ENCODE measurements at places on chromosomes 4 and X.

GRCh38 chrX:14927401-14927800 is 54.2 kb downstream of the MOSPD2 start:
- DNase-seq = no peak

DNA sequence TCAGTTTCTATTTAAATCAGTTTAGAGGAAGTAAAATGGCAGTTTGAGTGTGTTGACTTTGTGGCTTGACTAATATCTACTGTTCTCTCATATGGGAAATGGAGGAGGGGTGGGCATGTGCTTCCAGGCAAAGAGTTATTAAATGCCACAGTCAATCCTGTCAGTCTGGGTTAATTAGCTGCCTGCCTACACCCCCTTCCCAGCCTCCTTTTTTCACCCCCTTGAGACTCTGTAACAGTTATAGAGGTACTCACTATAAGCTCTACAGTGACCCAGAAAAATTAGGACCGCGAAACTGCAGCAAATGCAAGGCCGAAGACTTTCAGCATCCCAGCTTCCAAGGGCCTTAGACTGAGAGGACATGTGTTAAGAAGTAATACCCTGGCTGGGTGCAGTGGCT is 165.2 kb downstream of the CORIN start:
- no peak for DNase-seq

- DNase-seq = no peak
Measured at GRCh38 chrX:74521961-74522751, 92.3 kb downstream of the RLIM start.

GRCh38 chr4:8915201-8916200 is 43.9 kb upstream of the HMX1 start:
- DNase-seq = no peak

- no peak for DNase-seq
Measured at GRCh38 chrX:138885886-138886285, 174.4 kb upstream of the FGF13 start.

DNA sequence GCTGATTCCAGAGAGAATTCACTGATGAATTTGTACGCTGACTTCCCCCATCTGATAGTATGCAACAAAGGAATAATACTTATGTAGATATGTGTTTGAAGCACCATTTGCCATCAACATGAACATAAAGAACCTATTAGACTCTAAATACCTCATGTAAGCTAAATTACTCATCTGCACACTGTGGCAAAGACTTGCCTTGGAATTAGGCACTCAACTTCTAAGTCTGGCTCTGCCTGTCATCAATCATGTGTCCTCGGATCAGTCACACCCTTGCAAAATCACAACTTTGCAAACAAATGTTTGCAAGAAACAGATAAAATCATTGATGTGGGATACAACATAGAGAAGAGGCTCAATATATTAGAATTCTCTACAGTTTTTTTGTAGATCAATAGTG is 169.9 kb upstream of the LDB2 start:
- DNase-seq = no peak

- DNase-seq = no peak
Measured at GRCh38 chrX:56308726-56309125, 76.6 kb downstream of the KLF8 start.

GRCh38 chr4:124111922-124112321 is 600.6 kb downstream of the ANKRD50 start:
- no peak for DNase-seq

GRCh38 chr4:169621731-169622492 is 1.5 kb downstream of the CLCN3 start:
- DNase-seq = no peak

- no peak for DNase-seq
Measured at GRCh38 chrX:48761674-48762471, at the start of gene GLOD5. Gene GLOD5, plus strand, starts transcription at chrX:48761747. Its CDS starts 44 bp downstream, at chrX:48761791.

DNA sequence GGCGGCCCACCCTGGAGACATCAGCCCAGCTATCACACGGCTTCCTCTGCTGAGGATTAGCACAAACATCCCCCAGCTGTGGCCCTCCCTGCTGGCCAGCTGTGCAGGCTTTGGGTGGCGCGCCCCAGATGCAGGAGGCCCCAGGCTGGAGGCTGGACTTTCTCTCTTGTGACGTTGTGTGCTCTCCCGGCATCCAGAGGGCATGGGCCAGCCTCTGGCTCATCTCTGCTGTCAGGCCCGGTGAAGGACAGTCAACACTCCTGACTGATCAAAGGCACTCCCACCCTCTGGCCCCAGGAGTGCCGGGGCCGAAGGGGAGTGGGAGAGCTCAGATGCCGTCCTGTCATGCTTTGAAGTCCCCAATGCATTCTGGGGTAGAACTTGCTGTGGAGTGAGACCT is 29.9 kb upstream of the PJA1 start:
- DNase-seq = no peak

DNA sequence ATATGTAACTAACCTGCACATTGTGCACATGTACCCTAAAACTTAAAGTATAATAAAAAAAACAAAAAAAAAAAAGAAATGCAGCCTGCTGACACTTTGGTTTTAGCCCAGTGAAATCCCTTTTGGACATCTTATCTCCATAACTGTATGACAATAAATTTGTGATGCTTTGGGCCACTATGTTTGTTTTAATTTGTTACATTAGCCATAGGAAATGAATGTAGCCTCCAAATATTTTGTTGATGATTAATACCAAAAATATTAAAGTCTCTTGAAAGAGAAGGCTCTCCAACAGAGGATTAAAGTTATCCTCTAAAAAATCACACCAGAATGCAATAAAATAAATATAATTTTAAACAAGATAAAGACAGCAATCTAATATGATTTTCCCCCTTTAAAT is 852.7 kb upstream of the SLIT2 start:
- no peak for DNase-seq

DNA sequence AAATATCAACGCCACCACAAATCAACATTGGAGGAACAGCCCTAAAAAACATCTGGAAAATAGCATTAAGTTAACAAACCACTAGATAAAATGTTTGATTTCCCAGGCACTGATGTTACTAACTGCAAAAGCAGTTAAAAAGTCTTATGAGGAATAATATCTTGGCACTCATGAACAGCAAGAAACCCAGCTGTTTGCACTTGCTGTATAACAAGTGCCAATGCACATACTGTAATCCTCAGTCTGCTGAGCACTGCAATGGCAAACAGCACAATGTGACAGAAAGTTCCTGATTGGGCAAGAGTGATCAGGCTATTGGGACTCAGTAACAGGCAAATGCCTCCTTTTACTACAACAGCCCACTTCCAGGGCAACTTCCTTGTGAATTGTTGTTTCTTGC is 20.8 kb upstream of the SEC24B start:
- DNase-seq = no peak
